ENCODE measurements at places on chromosomes 7 and 10. TPM values are rescaled to one million over a fixed set of nuclear protein-coding genes. Genes with fewer than 3 reads are reported as not detected.

DNA sequence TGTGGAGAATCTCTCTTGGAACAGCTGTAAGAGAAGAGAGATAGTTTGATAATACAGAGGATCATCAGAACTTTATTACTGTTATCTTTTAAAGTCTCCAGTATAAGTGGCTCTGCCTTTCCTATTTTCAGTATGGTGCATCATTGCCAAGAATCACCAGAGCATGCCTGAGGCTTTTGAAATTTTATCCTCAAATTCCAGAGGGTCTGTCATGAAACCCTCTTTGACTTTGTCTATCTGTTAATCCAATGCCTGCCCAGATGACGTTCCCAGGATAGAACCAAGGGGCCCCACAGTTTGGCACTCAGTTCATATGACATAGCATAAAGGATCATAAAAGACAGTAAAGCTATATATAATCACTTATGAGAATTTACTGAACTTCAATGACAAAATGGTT lies 35.3 kb upstream of the SEMA3C start:
- H3K4me3 ChIP-seq, result no peak overlapping the region
- no peak overlapping the region for H3K27ac ChIP-seq
- no peaks in the 10 kb centered on the region for H3K4me1 ChIP-seq
- no peak for DNase-seq

The OR6B1 gene
- not detected for total RNA-seq

The ANKIB1 gene
- total RNA-seq, result 44.1 TPM

DNA sequence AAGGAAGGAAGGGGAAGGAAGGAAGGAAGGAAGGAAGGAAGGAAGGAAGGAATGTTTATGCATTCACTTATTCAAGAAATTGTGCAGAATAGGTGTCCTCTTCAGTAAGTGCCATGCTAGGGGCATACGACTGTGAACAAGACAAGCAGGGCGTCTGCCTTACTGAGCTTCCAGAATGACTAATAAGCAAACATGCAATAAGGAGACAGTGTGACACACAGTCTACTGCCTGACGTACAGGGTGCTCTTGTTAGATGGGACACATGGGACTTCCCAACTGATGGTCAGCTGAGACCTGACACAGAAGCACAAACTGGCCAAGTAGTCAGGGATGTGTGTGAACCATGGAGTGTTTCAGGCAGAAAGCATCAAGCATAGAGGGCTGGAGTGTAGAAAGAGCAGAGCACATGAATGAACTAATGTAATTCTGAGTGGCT lies 18.2 kb downstream of the DNAJC12 start:
- no peak overlapping the region for H3K27ac ChIP-seq
- no peaks in the 10 kb centered on the region for H3K4me1 ChIP-seq
- no peaks in the 10 kb centered on the region for H3K27me3 ChIP-seq
- no peaks in the 10 kb centered on the region for H3K36me3 ChIP-seq
- H3K4me3 ChIP-seq, result no peak overlapping the region

DNA sequence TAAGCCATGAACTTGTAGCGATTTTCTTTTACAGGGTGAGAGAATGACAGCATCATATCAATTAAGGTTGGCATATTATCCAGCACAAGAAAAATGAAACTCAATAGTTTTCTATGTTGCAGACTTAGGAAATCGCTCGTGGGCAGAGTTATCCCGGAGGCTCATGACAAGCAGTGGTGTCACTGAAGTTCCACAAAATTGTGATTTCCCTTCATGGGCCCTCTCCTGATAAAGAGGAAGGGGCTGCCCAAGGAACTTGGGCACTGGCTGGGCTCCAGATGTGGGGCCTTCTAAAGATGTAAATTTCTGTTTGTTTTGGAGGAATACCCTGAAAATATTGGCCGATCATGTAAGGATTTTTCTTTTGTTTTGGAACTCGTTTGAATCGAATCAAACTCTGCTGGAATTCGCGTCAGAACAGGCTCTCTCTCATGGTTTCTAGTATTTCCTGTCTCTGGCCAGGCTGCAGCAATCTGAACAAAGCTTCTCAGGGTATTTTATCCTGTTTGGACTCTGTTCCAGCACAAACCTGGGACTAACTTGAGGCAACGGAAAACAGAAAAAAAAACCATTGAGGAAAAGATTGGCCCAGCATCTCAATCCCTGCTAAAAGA lies 340.6 kb upstream of the NRP1 start:
- no peak for DNase-seq
- H3K36me3 ChIP-seq, result no peaks in the 10 kb centered on the region
- no peaks in the 10 kb centered on the region for H3K27me3 ChIP-seq
- peak overlapping the region; percentile 56 for H3K27ac ChIP-seq

The ZNF503 gene
- total RNA-seq, result 8.2 TPM

DNA sequence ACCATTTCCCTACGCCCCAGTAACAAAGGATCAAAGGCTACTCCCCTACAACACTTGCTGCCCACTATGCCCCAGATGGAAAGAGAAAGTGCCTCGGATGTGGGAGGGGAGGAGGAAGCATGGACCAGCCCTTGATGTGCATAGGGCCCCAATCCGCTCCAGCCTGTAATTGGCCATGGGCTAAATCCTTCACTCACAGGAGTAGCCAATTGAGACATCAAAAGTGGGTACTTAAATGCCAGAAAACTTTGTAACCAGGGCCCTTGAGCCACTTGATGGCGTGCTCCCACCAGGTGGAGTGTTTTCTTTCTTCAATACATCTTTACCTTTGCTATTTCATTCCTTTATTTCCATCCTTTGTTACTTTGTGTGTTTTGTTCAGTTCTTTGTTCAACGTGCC lies 500.5 kb upstream of the LRRN3 start:
- no peaks in the 10 kb centered on the region for H3K36me3 ChIP-seq
- no peaks in the 10 kb centered on the region for H3K4me1 ChIP-seq
- H3K4me3 ChIP-seq, result no peak overlapping the region
- H3K27ac ChIP-seq, result no peak overlapping the region

DNA sequence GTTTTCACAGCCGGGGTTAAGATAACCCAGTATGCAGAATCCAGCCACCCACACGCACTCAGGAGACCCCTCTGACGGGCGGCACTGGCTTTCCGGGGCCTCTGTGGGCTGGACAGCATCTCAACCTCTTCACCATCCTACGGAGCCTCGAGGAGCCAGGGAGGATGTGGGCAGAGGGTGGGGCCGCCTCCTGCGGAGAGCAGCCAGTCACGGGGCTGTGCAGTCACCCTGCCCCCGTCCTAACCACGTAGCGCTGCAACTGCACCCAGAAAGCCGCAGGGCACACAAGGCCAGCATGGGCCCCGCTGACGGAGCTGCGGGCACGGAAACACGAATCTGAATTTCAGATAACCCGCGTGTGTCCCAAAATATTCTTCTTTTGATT lies 270.3 kb downstream of the ELFN1 start:
- H3K27me3 ChIP-seq, result no peaks in the 10 kb centered on the region
- no peak overlapping the region for H3K27ac ChIP-seq
- H3K4me3 ChIP-seq, result no peak overlapping the region
- no peaks in the 10 kb centered on the region for H3K4me1 ChIP-seq

The PFKFB3 gene
- 10.2 TPM for total RNA-seq

The A1CF gene
- not detected for total RNA-seq

- no peaks in the 10 kb centered on the region for H3K27me3 ChIP-seq
- no peak overlapping the region for H3K27ac ChIP-seq
- no peak overlapping the region for H3K4me3 ChIP-seq
- H3K36me3 ChIP-seq, result no peaks in the 10 kb centered on the region
- DNase-seq, result no peak
Measured at GRCh38 chr7:156474241-156474743, 166.3 kb upstream of the RNF32 start.

The NKX6-2 gene
- not detected for total RNA-seq

DNA sequence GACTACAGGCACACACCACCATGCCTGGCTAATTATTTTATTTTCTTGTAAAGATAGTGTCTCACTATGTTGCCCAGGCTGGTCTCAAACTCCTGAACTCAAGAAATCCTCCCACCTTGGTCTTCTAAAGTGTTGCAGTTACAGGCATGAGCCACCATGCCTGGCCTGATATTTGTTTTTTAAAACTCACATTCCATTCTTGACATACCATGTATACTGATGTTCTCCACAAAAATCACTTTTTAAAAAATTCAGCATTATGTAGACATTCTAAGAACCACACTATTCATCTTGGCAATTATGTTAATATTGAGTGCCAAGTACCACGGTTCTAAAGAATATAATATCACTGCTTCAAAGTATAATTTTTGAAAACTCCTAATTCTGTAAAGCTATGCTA lies 43.5 kb downstream of the IDE start:
- H3K4me1 ChIP-seq, result no peaks in the 10 kb centered on the region
- H3K27ac ChIP-seq, result no peak overlapping the region
- DNase-seq, result no peak
- H3K36me3 ChIP-seq, result peaks cover 32% of the 10 kb centered on the region
- no peaks in the 10 kb centered on the region for H3K27me3 ChIP-seq

DNA sequence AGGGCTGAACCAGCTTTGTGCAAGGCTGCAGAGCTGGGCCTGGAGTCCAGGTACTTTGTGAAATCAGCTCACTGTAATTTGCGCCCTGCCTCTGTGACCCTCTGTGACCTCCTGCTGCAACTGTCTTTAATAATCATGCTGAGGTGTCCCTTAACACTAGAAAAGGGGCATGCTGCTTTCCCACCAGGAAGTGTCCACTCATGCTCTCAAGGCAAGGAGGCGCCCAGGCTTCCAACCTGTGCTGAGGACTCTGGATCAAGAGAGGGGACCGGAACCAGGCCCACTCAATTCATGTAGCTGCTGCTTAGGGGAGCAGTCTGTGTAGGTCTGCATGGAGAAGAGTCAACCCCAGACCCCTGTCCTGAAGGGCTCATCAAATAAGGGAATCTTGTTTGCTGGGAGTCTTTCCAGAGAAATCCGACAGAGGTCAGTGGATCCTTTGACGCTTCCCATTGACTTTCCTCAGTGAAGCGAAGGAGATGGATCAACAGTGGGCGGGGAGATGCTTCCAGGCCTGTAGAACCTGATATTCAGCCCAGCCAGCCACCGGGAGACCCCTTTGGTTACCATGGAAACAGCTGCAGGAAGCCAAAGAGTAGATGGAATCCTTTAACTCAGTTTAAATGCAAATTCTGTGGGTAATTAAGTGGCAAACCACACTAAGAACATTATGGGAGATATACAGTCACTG lies 945.9 kb downstream of the GRID1 start:
- H3K27ac ChIP-seq, result no peak overlapping the region
- no peaks in the 10 kb centered on the region for H3K4me1 ChIP-seq
- no peak overlapping the region for H3K4me3 ChIP-seq
- no peaks in the 10 kb centered on the region for H3K27me3 ChIP-seq
- no peaks in the 10 kb centered on the region for H3K36me3 ChIP-seq
- DNase-seq, result no peak

DNA sequence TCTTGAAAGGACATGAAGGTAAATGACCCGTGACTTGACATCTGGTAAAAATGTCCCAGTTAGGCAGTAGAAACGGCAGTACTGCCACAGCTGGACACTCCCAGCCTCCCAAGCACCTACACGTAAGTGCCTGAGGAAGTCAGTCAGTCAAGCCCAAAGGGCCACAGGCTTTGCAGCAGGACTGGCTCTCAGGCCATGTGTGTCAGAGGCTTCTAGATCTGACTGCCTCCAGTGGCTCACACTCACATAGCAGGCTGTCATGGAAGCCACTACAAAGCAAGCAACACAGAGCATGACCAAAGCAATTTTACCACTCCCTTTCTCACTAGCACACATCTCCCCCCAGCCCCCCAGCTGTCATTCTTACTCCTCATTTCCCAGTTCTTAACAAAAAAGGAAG lies 17.8 kb upstream of the CCNJ start:
- H3K4me3 ChIP-seq, result no peak overlapping the region
- H3K36me3 ChIP-seq, result no peaks in the 10 kb centered on the region
- no peaks in the 10 kb centered on the region for H3K27me3 ChIP-seq
- H3K4me1 ChIP-seq, result no peaks in the 10 kb centered on the region
- peak; percentile 8 for DNase-seq
- H3K27ac ChIP-seq, result no peak overlapping the region

The NACAD gene
- 2.3 TPM for total RNA-seq

- H3K27me3 ChIP-seq, result no peaks in the 10 kb centered on the region
- no peaks in the 10 kb centered on the region for H3K4me1 ChIP-seq
- no peaks in the 10 kb centered on the region for H3K36me3 ChIP-seq
- no peak overlapping the region for H3K27ac ChIP-seq
- no peak overlapping the region for H3K4me3 ChIP-seq
- no peak for DNase-seq
Measured at GRCh38 chr10:66572700-66573099, 353.1 kb upstream of the LRRTM3 start.

DNA sequence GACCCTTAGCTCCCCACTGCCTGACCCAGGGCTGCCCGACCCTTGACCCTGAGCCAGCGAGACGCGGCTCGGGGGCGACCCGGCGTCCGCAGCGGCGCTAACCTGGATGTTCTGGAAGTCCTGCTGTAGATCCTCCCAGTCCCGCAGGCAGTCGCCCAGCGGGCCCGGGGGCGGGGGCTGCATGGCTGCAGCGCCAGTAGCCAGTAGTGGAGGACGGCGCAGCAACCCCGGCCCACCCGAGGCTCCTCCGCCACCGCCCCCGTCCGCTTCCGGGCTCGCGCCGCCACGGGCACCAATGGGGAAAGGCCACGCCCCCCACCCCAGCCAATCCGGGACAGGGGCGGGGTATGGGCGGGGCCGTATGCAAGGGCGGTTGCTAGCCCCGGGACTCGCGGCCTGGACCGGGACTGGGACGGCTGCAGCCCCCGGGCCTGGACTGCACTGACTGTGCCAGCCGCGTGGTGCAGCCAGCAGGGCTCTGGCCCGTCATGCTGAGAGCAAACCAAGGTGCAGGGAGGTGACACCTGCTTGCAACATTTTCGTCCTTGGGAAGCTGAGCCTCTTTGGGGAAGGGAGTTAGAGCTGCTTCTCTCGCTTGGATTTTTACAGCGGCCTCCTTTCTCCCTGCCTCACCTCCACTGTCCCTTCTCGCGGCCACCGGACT lies at the start of gene TMEM120A:
Gene TMEM120A (minus strand): TSS at position 208 of the 664 bp plus-strand sequence. CDS start 25 bp downstream, at position 183.
- peak within 1 kb of the TSS; percentile 49 for H3K4me3 ChIP-seq
- H3K4me1 ChIP-seq, result peaks cover 29% of the 10 kb centered on the region
- DNase-seq, result peak; percentile 97
- H3K27me3 ChIP-seq, result no peaks in the 10 kb centered on the region

DNA sequence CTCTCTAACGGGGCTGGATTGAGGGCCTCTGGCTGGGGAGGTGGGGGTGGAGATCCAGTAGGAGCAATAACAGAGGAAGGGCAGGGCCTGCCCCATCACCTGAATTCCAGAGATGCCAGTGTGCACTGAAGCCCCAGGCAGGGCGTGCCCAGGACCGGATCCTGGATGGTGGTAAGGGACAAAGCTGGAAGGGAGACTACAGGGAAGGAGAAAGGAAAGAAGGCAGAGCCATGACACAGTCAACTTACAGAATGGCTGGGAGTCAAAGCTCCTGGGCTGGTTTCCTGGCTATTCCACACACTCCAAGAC lies 666 bp downstream of the TMEM139 start:
- no peak overlapping the region for H3K4me3 ChIP-seq
- H3K27me3 ChIP-seq, result no peaks in the 10 kb centered on the region
- H3K27ac ChIP-seq, result peak overlapping the region; percentile 87
- H3K36me3 ChIP-seq, result no peaks in the 10 kb centered on the region

DNA sequence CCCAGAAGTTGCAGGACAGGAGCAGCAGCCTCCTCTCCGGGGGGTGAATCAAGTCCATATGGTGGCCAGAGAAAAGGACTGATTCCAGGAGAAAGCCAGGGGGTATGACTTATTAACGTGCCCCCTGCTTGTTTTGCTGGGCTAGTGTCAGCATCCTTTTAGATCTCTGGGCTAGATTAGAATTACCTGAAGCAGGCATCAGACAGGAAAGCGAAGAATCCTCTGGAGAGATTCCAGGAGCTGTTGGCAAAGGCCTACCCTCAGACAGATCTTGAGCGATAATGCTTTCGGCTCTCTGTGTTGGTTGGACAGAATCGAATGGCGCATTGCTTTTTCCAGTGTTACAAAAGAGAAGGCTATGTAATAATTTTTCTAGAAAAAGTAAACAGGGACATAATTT lies 164.0 kb upstream of the GLI3 start:
- no peaks in the 10 kb centered on the region for H3K27me3 ChIP-seq
- no peaks in the 10 kb centered on the region for H3K36me3 ChIP-seq
- H3K4me3 ChIP-seq, result no peak overlapping the region
- H3K4me1 ChIP-seq, result no peaks in the 10 kb centered on the region
- no peak overlapping the region for H3K27ac ChIP-seq
